ENCODE measurements at places on chromosomes 4 and X. TPM values are rescaled to one million over a fixed set of nuclear protein-coding genes. Genes with fewer than 3 reads are reported as not detected.

IL3RA gene
- 59.9 TPM for total RNA-seq

ARSJ gene
- 8.4 TPM for total RNA-seq

TMPRSS11B gene
- not detected for total RNA-seq

TREX2 gene
- 0.80 TPM for total RNA-seq

KCND1 gene
- 1.8 TPM for total RNA-seq

C1QTNF7 gene
- total RNA-seq: 10.7 TPM

MAGEA12 gene
- not detected for total RNA-seq

FAM184B gene
- total RNA-seq: 0.24 TPM

F11 gene
- 20.5 TPM for total RNA-seq

FAM120C gene
- total RNA-seq: 9.0 TPM

RASL11B gene
- 0.41 TPM for total RNA-seq

RBMX gene
- total RNA-seq: 114 TPM

XKRX gene
- total RNA-seq: 8.1 TPM

FGF13 gene
- 4.0 TPM for total RNA-seq

SPANXD gene
- not detected for total RNA-seq
